ENCODE measurements at places on chromosomes 3 and 15.

GRCh38 chr15:31758126-31758525 lies 272.2 kb upstream of the CHRNA7 start:
- no peak for DNase-seq

DNA sequence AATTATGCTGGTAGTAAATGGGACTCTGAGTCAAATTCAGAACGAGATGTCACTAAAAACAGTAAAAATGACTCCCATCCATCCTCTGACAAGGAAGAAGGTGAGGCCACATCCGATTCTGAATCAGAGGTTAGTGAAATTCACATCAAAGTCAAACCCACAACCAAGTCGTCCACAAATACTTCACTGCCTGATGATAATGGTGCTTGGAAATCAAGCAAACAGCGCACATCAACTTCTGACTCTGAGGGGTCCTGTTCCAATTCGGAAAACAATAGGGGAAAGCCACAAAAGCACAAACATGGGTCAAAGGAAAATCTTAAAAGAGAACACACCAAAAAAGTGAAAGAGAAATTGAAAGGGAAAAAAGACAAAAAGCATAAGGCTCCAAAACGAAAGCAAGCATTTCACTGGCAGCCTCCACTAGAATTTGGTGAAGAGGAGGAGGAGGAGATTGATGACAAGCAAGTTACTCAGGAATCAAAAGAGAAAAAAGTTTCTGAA lies 15.1 kb upstream of the ZBTB47 start:
- DNase-seq: peak; percentile 91

DNA sequence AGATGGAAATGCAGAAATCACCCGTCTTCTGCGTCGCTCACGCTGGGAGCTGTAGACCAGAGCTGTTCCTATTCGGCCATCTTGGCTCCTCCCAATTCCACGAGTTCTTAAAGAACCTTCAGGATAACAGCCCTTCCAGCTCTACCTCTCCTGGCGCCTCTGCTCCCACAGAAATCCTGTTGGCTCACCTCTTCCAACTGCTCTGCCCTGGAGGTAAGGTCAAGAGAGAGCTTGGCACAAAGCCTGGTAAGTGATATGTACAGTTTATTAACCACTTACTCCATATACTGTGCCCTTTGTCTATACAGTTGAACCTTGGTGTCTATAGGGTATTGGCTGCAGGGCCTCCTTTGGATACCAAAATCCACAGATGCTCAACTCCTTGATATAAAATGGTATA lies 17.8 kb upstream of the FGF12 start:
- DNase-seq: no peak

DNA sequence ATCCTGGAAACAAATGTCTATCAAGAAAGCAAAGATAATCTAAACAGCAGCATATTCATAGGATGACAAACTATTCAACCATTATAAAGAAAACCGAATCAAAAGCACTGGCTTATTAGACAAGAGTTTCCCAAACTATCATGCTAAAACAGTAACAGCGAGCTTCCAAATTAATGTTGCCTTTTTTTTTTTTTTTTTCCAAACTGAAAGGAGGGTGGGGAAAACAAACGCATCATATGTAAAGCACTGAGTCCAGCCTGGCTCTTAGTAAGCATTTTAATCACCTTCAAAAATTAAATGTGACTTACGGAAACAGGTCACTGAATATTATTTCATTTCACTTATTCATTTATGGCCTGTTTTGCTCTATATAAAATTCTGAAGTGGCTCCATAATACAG lies 2.3 kb downstream of the TJP1 start:
- DNase-seq: no peak

- DNase-seq: no peak
Measured at GRCh38 chr15:44148580-44148979, 46.5 kb downstream of the FRMD5 start.

GRCh38 chr15:85623315-85624049 lies 171.2 kb downstream of the KLHL25 start:
- no peak for DNase-seq

DNA sequence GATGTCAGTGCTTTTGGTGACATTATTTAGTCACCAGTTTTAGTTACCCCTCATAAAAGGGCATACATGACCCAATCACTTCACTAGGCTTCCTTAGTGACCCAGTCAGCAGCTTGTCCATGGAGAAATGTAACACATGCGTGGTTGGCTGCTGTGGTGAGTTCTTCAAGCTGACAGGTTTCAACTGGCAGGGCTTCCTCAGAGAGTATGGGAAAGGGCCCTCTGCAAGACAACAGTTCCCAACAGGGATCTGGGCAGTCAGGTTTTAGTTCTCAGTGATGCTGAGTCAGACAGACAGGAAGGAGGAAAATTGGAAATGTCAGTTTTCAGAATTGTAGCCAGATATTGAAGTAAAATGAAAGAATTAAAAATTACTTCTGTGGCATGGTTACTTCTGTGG lies 282.5 kb downstream of the TBL1XR1 start:
- no peak for DNase-seq

GRCh38 chr3:197286678-197287077 lies 11.7 kb downstream of the DLG1 start:
- no peak for DNase-seq

DNA sequence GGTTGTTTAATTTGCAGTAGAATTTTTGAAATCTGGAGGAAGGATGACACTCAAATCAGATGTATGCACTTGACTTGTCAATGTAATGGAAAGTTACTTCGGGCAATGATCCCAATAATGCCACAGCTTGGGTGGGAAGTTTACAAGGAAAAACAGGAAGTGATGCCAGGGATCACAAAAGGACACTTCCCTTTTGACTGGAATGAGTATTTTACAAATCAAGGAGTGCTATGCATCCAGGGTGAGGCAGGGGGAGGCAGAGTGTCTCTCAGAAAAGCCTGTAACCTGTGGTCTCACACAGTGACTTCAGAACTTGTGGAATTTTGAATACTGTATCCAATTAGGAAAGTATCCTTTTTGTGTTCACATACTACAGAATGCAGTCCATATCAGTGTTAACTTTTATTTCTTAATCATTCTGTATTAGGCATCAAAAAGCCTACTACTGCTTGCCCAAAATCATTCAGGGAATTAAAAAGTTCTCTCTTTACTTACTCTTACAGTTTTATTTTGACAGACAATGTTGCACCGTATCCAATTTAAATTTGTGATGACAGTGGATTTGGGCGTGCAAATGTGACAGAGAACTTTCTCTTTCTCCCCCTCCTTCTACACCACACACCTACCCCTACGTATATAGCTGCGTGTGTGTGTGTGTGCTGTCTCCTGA lies 445.1 kb downstream of the MECOM start:
- DNase-seq: no peak

- DNase-seq: no peak
Measured at GRCh38 chr3:6516143-6516542, 344.8 kb upstream of the GRM7 start.

DNA sequence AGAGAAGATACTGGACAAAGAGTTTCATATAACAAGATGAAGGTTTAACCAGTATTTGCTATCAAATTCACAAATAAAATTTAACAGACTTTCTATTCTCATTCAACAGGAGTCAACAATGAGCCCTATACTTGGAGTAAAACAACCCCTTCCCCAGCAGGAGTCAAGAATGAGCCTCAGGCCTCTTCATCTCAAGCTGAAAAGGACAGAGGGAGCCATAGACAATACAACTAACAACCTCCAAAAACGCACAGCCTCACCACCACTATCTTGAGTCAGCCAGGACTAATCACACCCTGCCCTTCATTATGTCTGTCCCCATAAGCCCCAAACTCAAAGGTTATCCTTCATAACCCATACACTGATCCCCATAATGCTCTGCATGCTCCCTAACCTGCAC lies 36.4 kb downstream of the ETFA start:
- DNase-seq: no peak

DNA sequence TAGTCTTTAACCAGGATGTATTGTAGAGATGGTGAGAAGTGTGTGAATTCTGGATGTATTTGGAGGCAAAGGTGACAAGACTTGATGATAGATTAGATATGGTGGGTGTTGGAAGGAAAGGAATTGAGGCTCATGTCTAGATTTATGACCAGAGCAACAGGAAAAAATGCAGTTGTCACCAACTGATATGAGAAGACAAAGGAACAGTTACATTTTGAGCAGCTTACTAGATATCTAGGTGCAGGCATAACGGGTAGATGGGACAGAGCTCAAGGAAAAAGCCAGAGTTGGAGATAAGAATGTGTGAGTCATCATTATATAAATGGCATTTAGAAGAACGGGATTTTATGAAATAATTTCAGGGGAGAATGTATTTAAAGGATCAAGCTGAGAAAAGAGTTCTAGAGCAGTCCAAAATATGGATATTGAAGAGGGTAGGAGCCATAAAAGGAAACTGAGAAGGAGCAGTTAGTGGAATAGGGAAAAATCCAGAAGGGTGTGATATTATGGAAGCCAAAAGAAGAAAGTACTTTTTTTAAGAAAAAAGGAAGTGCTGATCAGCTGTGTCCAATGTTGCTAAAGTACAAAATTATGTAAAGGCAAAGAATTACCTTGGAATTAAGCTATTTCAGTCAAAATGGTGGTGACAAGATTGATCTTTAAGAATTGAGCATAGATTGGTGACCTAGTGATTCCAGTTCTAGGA lies 262.5 kb downstream of the CGGBP1 start:
- no peak for DNase-seq

DNA sequence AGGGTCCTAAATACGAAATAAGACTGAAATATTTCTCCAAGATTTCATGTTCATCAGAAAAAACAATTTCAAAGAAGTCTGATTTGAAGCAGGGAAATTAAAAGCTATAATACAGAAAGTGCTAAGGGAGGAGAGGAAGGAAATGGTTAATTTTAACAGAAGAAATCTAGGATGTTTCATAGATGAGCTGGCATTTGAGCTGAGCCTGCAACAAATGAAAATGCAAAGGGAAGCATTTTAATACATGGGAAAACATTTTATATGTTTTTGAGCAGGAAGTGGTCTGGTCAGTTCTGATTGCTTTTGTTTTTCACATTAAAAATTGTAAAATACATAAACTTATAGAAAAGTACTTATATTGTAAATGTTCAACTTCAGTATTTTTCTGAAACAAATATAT lies 17.2 kb upstream of the RAP2B start:
- no peak for DNase-seq

GRCh38 chr15:99385005-99385669 lies 133.9 kb downstream of the LRRC28 start:
- DNase-seq: no peak

DNA sequence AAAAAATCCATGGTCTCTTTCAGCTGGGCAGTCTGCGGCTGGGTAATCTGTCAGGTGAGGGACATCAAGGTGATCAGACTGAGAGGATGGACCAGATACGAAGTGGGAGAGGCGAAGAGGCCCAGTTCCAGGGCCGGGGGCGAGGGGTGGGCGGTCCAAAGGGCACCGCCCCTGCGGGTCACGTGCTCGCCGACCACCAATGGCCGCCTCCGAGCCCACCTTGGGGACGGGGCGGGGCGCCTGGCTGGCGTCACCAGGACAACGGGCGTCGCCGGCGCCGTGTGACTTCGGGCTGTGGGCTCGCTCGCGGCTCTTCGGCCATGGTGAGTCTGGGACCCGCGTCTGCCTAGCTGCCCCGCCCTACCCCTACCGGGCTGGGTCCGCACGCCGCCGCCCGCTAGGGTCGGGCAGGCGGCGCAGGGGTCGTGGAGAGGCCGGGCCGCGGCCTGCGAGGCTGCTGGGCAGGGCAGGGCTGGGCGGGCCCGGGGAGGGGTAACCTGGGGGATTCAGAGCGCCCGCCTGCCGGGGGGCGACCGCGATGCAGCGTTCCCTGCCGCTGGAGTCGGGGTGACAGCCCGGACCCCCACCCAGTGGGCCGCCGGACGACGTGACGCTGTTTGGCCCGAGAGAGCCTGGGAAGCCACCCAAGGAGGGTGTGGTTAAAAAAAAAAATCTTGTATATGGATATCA lies at the start of gene FBXL2:
Gene FBXL2, plus strand, starts transcription at position 250 of the 690 bp plus-strand sequence. Its CDS starts 71 bp downstream, at position 321.
- DNase-seq: peak; percentile 45

- no peak for DNase-seq
Measured at GRCh38 chr3:56629047-56629446, 54.0 kb downstream of the TASOR start.

DNA sequence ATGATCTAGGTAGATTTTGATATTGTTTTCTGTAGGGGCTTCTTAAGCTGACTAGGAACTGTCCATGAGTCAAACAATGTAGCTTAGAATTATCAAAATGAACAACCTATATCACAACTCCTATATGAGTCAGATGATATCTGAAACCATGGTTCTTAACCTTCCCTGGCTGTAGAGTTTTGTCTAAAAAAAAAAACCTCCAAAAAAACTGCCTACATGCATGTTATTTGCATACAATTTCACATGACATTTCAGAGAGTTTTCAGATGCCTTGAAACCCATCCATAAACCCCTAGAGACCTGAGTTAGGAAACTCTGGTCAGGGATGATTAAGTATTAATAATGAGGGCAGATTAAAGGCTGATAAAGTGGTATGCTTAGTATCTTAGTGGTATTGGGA lies 157.0 kb downstream of the CHST2 start:
- peak; percentile 42 for DNase-seq

DNA sequence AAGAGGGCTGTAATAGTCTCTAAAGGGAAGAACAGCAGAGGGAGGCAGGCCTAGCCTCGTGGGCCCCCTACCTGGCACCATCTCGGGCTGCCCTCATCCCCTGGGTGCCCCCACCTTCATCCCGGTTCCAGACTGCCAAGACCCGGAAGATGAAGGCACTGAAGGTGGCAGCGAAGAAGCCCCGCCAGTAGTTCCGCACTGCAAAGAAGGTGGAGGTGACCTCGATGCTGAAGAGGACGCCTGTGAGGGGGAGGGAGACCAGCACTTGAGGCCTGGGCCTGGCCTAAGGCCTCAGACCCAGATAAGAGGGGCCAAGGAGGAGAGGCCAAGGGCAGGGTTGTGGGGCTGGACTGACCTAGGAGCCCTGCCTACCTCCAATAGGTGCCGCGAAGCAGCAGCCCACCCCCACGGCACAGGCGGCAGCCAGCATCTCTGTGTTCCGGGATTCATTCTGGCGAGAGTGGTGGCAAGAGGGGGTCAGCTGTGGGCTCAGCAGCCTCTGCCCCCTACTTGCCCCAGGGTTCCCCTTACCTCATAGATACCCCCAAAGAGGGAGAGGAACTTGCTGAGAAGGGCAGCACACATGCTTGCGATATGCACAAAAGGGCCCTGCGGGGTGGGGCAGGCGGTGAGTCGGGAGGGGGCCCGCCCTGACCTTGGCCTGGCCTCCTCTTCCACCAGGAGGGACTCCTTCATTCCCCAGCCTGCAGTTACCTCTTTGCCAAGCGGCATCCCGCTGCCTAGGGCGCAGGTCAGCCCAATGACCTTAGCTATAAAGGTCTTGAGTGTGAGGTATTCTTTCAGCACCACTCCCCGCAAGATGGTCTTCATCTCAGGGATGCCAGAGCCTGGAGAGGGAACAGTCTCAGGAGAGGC lies 3.9 kb downstream of the CLCN2 start:
- DNase-seq: no peak

GRCh38 chr3:64732576-64732975 lies 44.8 kb upstream of the ADAMTS9 start:
- DNase-seq: no peak

GRCh38 chr15:75712668-75713337 lies at the start of gene CSPG4:
TSS of gene CSPG4 (minus strand) at chr15:75712848. CDS start at chr15:75712755, 93 bp downstream.
- DNase-seq: no peak
